NCI-H187 treated with DMSO at 0.1 percent for 48 hours (cell line): ENCODE measurements at places on chromosomes 3 and 15.

DNA sequence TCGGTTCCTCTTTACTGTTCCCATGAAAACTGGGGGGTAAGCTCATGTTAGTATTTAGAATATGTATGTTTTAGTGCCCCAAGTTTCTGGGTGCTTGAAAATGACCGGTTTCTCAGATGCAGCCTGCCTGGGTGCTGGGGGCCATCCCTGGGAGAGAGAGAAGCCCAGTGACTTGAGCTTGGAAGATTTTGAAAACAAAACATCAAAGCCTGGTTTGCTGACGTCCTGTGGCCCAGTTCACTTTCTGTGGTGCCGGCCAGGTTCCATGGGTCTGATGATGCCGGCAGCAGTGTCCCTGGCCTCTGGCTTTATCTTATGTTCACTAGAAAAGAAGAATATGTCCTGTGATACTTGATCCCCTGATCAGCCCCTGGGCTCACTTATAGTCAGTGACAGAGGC, 17.1 kb downstream of the APBA2 start:
- DNase-seq: no peak

DNA sequence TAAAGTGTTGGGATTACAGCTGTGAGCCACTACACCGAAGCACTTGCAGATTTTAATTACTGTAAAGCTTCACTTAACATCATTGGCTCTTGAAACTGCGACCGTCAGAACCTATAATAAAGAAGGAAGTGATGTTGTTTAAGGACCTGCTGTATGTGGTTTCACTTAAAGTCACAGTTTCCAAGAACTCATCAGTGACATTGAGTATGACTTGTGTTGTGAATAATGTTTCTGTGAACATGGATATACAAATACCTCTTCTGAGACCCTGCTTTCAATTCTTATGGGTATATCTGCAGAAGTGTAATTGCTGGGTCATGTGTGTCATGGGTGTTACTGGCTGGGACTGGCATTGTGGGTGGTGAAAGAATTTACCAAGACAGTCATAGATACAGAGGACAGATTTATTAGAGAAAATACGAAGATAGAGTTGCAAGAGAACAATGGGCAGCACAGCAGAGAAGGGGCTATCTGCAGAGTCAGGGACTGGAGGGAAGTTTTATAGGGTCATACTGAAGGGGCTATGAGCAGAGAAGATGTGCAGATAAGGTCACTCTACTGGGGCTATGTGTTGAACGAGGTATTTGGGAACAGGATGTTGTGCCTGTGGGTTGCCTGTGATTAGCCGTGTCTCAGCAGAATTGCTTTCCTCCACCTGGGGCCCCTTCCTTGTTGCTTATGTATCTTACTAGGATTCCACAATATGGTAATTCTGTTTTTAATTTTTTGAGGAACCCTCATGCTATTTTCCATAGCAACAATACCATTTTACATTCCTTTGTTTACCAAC, 4.5 kb downstream of the NDUFB5 start:
- no peak for DNase-seq

- no peak for DNase-seq
Measured at GRCh38 chr15:93210995-93211394, 122.0 kb upstream of the RGMA start.

DNA sequence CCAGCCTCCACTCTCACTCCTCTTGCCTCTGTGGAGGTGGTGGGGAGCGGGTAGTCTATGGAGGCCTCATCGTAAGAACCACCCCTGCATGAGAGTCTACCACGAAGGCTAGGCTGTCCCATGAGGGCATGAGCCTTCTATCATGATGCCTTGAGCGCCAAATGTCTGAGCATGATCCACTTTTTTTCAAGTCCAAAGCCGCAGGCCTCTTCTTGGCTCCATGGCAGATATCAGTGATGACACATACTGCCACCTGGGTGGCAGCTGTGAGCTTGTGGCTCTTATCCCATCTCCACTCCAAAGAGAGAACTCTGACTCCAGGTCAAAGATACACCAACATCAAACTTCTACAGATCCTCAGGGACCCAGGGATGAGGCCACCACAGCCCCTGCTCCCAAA, 13.5 kb downstream of the POC1A start:
- DNase-seq: no peak

- no peak for DNase-seq
Measured at GRCh38 chr15:70243686-70244540, 146.2 kb upstream of the TLE3 start.

- DNase-seq: no peak
Measured at GRCh38 chr3:33441225-33441976, 1.2 kb upstream of the UBP1 start.

- DNase-seq: no peak
Measured at GRCh38 chr3:3172627-3173026, 6.9 kb downstream of the CRBN start.

DNA sequence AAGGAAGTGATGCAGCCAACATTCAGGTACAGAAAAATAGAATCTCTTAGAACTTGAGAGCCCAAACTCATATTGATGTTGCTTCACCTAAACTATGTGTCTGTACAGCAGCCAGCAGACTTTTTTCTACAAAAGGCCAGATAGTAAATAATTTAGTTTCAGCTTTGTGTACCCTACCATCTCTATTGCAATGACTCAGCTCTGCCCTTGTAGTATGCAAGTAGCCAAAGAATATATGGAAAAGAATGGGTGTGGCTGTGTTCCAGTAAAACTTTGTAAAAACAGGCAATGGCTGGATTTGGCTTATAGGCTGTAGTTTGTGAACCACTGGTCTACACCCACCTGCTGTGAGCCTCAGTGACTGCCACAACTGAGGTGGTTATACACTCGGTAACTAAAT, 392.5 kb upstream of the RARB start:
- no peak for DNase-seq

- DNase-seq: no peak
Measured at GRCh38 chr3:20539666-20540065, 353.7 kb upstream of the SGO1 start.

DNA sequence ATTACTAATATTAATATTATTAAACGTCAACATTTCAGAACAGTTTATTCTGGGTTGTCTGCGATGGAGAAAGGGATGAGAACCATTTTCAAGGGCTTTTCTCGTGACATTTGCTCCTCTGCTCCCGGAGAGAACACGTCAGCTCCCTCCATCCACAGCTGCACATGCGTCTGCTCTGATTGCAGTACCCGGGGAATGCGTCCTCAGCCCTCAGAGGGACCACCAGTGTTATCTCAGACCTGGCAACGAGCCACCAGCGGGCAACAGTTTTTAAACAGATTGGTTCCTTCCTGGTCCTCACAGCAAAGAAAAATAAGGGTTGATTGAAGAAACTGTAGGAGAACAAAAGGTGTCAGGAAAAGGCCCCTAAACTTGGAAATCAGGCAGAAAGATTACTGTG, 202.2 kb upstream of the ADAMTS9 start:
- DNase-seq: no peak

DNA sequence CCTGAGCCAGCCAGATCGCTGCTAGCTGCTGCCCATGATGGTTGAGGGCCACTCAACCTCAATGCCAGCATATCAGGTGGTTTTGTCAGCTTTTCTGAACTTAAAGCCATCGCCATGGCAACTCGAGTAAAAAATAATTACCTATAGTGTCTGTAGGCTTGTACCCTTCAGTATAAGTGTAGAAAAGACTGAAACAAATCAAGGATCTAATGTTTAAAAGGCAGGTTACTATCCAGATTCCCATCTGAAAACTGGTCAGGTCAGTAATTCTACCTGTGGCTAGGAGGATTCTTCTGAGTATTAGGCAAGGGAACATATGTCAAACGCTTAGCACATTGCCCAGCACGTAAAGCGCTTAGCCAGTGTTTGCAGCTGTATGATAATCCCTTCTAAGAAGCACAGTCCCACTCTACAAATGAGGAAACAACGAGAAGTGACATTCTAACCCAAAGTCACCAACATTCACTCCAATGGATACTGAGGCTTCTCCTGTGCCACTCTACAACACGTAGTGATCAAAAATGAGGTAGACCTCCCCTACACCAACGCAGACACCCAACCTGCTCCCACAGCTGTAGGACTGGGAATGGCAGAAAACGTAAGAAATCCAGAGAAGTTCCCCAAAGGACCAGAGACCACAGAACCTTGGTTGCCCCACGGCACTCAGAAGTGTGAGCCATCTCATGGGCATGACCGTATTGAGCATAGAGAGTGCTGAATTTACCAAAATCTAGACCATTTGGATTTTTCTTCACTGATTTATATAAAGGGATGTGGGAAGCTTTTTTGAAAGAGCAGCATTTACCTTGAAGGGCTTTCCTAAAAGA, 55.3 kb downstream of the SLTM start:
- no peak for DNase-seq

DNA sequence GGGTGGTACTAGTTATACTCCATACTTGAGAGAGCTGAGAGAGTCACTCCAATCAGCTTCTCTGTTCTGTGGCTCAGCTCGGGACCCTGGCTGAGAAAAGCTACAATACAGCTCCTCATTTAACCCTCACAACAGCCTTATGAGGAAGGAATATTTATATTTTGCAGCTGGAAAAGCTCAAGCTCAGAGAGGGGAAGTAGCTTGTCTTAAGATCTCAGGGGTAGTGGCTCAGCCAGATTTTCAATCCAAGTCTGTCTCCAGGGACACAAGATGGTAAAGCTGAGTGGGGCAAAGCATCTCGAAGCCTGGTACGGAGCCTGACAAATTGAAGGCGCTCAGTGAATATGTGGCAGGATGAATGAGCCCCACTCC, 14.8 kb downstream of the SCAMP2 start:
- DNase-seq: no peak

- DNase-seq: no peak
Measured at GRCh38 chr15:39855400-39855799, 64.7 kb downstream of the GPR176 start.

- DNase-seq: no peak
Measured at GRCh38 chr15:74540161-74540760, 759 bp upstream of the ARID3B start.

DNA sequence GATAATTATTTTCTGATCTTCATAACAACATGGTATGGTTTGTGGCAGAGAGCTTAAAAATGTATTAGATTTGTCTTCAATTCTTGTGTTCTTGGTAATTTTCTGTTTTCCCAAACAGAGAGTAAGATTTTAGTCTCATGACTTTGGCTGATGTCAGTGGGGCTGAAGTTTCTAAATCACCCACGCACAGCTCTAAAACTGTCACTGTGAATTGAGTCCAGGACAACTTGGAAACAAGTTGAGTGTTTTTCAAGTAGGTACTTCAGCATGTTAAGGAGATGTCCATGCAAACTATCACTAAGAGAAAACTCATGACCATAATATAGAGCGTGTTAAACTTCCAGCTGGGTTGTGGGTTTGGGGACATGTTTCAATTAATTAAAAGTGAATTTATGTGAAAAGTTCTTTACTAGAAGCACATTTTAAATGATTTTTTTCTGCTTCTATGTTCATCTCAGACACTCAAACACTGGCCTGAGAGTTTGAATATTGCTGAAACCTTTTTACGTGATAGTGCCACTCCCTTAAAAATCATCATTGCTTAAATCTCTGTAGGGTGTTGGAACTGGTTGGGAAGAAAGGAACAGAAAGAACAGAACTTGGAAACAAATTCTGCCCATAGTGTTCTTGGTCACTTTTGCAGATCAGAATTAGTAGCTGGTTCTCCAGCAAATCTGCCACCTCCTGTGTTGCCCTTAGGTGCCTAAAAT, 89.8 kb downstream of the KLHL25 start:
- DNase-seq: no peak

GRCh38 chr3:131568460-131568859, 65.7 kb upstream of the MRPL3 start:
- no peak for DNase-seq

DNA sequence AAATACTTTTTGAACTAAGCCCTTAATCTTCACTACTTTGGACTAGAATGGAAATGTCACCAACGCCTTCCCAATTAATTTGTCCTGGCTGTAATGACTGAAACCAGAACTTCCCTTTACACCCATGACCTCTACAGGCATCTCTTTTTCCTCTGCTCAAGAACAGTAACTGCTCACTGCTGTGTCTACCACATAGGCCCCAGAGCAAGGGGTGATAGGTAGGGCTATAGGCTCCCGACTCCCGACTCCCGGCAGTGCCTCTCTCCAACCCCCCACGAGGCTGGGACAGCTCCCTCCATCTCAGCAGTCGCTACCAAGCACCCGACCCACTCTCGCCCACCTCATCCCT, 384 bp upstream of the LEKR1 start:
- DNase-seq: no peak

DNA sequence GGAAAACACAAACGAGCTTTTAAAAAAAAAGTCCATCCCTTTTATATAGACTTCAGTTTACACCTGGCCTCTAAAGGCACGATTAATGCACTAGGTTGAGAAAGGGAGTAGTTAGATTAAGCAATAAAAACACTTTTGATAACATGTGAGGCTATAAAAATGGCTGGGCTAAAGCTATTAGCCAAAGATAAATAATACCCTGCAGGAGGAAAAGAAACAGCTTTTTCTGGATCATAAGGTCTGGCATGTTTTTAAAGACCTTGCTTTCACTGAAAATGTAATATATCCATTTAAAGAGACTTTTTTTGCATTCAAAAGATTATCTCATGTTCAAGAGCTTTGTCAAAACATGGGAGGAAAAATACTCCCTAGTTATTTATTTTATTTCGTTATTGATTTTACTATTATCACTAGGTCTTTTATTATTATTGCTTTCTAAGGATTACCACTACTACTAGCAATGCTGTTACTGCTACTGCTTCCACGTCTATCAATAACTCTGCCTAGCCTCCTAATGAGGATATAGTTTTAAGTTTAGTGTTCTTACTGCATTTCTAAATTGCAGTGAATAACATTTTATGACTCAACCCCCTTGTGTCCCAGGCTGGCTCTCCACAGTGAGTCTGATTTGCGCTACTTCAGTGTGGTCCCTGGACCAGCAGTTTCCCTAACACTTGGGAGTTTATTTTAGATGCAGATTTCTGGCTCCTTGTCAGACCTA, 93.4 kb downstream of the THRB start:
- no peak for DNase-seq

GRCh38 chr3:195595785-195596531, 12.2 kb upstream of the APOD start:
- no peak for DNase-seq

DNA sequence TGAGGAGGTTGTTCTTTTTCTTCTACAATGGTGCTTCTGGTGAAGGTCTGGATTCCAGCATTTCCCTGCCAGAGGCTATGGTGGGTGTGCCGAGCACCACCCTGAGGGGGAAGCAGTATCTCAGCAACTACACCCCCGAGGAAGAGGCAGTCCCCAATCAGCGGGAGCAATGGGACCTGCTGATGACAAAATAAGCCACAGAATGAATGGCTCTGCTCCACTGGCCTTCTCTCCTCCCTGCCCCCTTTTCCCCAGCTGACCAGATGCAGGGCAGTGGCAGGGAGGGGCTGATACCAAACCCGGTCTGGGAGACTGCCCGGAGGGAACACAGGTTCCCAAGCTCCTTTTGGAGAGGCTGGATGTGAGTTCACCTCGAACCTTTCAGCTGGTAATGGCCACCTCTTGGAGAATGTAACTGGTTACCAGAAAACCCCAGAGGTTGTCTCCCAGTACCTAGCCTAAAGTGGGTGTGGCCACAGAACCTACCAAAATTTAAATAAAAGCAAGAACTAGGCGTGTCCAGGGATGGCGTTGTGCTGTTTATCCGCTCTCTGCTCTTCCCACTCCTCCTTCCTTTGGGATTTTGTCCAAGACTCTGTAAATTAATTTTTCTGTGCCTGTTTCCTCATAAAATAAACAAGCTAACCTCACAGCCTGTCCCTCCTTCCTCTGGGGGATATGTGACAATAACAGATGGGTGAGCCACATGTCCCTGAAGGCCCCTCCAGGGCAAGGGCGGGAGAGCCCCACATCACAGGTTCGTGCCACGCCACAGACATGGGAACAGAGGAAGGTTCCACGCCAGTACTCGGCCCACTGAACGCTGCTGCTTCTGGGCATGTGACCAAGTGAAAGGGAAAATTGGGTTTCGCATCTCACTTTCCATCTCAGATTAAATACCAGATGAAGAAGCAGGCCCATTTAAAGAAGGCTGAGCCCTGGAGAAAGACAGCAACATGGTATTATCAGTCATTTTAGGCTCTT, 35.1 kb upstream of the SPTBN5 start:
- DNase-seq: no peak
